ENCODE measurements at places on chromosomes 2 and 18.

DNA sequence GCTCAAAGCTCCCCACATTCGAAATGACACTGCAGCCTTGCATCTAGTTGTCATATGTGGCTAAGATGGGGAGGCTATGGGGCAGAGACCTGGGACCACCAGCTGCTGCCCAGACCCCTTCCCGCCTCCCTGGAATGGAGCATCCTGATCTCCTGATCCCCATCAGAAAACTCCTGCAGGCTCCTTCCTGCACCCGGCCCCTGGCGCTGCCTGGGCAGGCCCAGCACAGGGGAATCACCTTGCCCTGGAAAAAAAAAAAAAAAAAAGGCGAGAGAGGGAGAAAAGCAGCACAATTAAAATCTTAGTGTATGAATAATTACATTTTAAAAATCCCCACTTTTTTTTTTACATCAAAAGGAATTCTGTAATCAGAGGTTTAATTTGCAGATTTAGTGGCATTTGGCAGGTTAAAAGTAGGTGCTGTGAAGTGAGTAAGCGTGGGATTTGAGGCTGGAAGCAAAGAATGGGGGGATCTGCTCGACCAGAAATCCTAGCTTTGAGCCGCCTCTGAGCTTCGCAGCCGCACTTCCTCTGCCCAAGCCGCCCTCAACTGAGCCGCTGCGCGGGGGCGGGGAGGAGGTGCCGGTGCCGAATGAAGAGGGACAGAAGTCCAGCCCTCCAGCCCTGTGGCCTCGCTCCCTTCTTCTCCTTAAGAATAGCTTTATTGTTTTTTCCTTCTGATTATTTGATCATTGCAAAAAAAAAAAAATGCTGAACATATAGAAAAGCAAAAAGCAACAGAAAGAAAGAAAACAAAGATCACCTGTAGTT is 30.0 kb downstream of the THNSL2 start:
- no peak for DNase-seq

DNA sequence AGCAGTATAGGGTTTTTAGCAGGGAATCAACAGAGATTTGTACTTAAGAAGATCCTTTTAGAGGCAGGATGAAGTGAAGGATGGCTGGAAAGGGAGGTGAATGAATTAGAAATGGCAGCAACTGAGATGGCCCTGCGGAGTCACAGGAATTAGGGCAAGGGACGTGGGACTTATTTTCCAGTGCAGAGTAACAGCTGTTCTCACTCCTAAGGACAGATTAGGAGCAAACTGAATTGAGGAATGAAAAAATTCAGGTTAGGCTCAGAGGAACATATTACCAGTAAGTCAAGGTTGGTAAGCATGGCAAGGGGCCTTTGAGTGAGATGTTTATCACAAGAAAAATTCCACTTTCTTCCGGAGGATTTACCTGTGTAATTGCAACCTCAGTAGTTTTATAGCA is 34.4 kb downstream of the COL4A3 start:
- no peak for DNase-seq

DNA sequence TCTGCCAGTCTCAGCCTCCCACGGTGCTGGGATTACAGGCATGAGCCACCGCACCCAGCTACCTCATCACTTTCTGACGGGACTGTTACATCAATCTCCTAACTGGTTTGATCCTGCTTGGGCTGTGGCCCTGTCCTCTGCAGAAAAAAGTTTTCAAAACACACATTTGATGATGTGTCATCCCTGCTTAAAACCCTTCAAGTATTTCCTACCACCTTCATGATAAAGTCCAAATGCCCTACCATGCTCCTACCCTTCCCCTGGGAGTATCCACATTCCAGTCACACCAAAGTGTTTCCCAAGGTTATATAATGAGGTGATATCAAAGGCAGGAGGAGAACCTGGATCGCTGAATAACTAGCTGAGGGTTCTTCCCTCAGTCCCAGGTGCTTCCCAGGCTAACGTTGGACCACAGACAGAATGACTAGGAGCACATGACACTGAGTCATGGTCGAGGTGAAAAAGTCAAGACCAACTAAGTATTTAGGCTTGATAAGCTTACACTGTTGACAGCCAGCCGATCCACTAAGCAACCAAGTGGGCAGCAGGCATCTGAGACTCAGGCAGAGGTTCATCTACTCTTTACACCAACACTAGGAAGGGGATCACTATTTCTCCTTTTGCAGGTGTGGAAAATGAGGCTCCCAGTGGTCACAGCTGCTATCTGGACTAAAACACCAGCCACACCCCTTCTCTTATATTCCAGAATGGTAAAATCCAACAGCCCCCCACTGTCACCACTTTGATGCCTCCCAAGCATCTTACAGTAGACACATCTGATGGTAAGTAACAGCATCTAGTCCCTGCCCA is 31.8 kb downstream of the CYRIA start:
- DNase-seq, result peak; percentile 67

DNA sequence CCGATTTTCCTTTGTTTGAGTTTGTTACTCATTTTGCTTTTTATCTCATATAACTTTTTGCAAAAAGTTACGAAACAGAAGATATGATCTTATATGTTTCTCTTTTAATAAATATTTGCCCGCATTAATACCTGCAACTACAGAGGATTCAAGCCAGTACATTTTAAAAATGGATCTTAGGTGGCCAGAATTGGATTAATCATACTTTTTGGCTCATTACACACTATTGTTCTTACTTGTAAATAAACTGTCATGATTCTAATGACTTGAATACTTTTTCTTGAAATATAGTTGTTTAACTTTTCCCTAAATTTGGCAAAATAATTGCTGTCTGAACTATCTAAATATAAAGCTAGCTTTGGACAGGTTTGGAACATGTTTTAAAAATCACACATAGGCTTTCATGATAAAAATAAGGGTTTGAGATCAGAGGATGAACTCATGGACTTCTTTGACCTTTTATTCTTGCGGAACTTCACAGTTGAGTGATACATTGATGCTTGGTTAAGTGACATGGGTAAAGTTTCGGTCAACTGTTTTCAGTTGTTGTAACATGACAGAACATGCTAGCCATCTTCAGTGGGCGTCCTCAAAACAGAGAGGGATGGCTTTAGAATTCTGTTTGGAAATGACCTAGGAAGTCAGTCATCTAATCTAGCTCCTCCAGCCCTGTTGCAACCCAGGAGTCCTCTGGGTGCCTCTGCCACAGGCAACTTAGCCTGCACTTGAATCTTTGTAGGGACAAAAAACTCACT is 44.5 kb downstream of the LTBP1 start:
- DNase-seq, result no peak

GRCh38 chr2:238777369-238778067 is 70.4 kb upstream of the TWIST2 start:
- DNase-seq, result no peak

DNA sequence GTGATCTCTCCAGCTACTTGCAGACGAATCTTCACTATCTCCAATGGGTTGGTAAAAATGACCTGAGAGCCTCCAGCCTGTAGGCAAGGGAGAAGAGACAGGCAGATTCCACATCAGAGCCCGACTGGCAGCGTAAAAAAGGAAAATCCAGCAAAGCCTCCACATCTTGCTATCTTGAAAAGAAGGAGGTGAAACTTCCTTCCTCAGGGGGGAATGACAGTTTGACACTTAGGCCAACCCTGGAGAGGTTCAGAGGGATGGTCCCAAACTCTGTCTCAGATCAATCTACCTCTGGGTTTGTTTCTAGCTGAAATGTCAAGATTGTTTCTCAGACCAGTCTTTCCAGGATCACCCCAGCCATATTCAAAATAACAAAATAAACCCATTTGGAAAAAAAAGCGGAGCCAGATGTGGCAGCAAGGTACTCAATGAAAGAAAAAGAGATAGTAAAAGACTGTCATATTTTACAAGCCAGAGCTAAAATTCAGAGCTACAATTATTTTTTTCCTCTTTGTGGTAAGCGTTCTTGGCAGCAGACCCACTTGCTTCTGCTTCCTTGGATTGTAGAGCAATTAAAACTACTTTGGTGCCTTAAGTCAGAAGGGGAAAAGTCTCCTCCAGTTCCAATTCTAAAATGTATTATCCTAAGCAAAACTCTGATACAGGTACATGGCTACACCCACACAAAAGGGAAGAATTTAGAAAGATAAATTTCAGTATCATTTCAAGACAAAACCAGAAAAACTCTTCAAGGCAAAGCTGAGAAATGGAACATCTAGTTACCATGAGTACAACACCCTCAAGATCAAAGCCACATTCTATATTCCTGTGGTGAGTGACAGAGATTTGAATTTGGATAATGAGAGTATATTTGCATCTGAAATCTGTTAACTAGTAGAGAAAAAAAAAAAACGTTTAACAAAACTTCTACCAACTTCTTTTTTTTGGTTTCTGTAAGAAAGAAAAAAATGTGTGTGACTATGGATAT is 100.1 kb downstream of the SLC25A12 start:
- no peak for DNase-seq

- no peak for DNase-seq
Observed at GRCh38 chr2:145094370-145094769, 574.5 kb upstream of the ZEB2 start.

DNA sequence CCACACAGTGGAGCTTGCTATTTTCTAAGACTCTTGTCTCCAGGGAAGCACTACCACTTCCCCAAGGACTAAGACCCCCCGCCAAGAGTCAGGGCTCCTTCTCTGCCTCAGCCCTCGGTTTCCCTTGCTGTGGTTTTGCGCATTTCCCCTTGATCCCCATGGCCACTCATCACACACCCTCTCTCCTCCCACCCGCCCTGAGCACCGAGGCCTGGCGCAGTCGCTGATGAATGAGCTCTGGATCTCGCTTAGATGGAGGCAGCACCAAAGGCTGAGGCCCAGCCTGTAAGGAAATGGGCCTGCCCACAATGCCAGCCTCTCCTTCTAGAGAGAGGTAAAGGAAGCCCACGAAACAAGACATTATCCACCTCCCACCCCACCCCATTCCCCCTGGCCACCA is 96.9 kb downstream of the TNS1 start:
- DNase-seq, result no peak

GRCh38 chr2:179349670-179350303 is 85.2 kb upstream of the SESTD1 start:
- DNase-seq, result no peak

- no peak for DNase-seq
Observed at GRCh38 chr18:48339692-48340091, 69.5 kb downstream of the ZBTB7C start.

DNA sequence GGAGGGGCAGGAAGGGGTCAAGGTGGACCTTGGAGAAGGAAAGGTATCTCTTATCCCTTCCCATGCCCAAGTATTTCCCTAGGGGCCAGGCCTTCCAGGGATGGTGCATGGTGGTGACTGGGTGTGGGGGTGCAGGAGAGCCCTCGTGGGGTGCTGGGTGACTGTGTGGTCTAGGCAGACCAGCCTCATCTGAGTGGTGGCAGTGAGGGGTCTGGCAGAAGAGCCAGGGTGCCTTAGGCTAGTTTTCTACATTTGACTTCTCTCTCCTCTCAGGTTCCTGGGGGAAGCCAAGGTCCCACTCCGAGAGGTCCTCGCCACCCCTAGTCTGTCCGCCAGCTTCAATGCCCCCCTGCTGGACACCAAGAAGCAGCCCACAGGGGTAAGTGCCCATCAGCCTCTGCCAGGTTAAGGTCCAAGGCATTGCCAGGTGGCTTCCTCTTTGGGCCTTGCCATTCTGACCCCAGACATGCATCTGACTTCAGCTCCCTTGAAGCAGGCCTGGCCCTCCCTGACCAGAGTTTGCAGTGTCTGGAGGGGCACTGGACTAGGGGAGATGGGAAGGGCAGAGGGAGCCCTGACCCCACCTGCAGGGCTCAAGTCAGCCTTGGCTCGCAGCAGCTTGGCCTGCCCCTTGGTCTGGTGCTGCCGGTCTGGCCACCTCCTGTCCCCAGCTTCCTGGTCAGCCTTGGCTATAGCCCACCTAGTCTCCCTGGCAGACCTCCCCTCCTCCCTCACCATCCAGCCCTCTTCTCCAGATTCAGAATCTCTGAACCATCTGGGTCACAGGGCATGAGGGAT is 49.8 kb downstream of the DYSF start:
- DNase-seq, result no peak

- no peak for DNase-seq
Observed at GRCh38 chr18:42532119-42532518, 577.1 kb downstream of the PIK3C3 start.

DNA sequence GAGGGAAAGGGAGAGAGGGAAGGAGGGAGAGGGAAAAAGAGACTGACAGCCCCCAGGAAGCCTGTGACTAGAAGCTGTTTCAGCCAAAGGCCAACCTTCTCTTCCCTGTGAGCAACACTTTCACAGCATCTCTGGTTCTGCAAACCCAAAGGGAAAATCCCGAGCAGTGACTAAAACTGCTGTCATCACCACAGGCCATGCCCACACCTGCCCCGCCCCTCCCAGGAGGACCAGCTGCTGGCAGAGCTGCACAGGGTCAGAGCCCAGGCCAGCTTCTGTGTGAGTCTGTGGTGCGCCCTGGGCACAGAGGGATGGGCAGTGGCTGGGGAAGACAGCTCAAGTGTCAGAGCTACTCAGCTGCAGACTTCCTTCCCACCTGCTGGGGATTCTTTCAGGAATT is 64.9 kb upstream of the OTOS start:
- DNase-seq, result peak; percentile 85

- DNase-seq, result no peak
Observed at GRCh38 chr2:10234409-10235094, 68.2 kb upstream of the HPCAL1 start.

DNA sequence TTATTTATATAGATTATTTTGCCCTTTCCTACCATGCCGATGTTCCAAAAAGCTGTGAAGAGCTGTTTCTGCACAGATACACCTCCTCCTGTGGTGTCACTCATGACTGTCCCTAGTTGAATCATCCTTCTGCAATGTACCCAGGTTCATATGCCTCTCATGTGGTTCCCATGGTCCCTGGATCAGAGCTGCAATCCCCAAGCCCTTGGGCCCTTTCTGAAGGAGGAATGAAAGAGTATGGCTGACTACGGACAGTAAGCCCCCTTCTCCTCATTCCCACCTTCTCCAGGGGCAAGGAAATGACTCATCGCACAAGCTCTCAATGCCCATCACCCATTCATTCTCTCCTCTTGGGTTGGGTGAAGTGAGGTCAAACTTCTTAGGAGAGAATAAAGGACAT is 63.9 kb upstream of the ACVR1 start:
- DNase-seq, result no peak

DNA sequence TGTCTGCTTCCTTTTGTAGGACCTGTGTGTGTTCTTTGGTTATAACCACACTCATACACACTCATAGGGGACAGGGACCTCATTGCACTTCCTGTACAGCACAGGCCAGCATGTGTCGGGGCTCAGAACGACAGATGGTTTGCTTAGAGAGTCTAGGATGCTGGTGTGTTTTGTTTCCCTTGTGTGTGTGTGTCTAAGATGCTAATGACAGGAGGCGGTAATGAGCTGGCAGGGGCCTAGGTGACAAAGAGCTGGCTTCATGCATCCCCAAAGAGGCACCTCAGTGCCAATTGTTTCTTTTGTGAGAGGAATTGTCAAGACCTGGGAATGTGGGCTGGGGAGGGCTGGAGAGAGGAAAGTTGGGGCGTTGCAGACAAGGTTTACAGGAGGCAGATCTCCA is 66.6 kb downstream of the CELF4 start:
- no peak for DNase-seq

DNA sequence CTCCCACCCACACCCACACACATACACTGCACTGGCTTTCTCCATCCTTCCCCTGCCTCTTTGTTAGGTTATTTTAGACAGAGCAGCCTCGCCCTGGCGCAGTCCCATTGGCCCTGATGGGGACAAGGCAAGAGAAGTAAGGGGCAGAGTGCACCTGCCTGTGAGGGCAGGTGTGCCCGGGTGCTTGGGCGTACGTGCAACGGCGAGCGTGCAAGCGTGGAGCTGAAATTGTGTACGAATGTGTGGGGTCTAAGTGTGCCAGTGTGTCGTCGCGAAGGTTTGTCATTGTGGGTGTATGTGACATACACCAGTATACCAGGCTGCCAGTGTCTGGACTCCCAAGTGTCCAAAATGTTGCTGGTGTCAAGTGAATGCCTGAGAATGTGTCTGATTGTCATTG is 544 bp downstream of the LRATD1 start:
- DNase-seq, result no peak

All from kidney epithelial cell (primary cell).